Foreskin keratinocyte (primary cell): ENCODE measurements at places on chromosomes 4 and X. TPM values are rescaled to one million over a fixed set of nuclear protein-coding genes. Genes with fewer than 3 reads are reported as not detected.

Gene TMEM47
- 0.03 and 0.04 TPM in 2 replicates for total RNA-seq

Gene MAGEA6
- total RNA-seq, result not detected in 2 replicates

Gene ZNF141
- 6.3 and 7.2 TPM in 2 replicates for total RNA-seq

Gene SLBP
- 77.9 and 80.3 TPM in 2 replicates for total RNA-seq

Gene PALLD
- total RNA-seq, result 166 and 202 TPM in 2 replicates

Gene PRSS12
- total RNA-seq, result 19.4 and 22.8 TPM in 2 replicates

Gene BMP3
- total RNA-seq, result not detected in 2 replicates

Gene SPANXD
- total RNA-seq, result not detected in 2 replicates

Gene S100P
- 1.1 TPM in 1 of 2 replicates, not detected in the other for total RNA-seq

Gene ABLIM2
- 0.39 and 0.85 TPM in 2 replicates for total RNA-seq

Gene TENM3
- 24.5 and 30.1 TPM in 2 replicates for total RNA-seq

Gene ZNF732
- total RNA-seq, result 5.6 and 5.8 TPM in 2 replicates

Gene NSG1
- total RNA-seq, result 20.2 and 28.1 TPM in 2 replicates

Gene JCHAIN
- total RNA-seq, result not detected in 2 replicates

Gene FGFR3
- total RNA-seq, result 26.1 and 40.6 TPM in 2 replicates

Gene MUC7
- not detected in 2 replicates for total RNA-seq

Gene INTS6L
- total RNA-seq, result 6.0 and 6.5 TPM in 2 replicates

Gene BGN
- 0.07 and 0.48 TPM in 2 replicates for total RNA-seq

Gene CPLX1
- total RNA-seq, result 0.07 and 0.10 TPM in 2 replicates

Gene ZNF711
- 2.8 and 3.0 TPM in 2 replicates for total RNA-seq

Gene CYBB
- total RNA-seq, result 0.03 TPM in 1 of 2 replicates, not detected in the other

Gene NPY5R
- total RNA-seq, result not detected in 2 replicates

Gene RXFP1
- total RNA-seq, result not detected in 2 replicates

Gene MSANTD1
- total RNA-seq, result 0.07 TPM in 2 replicates

Gene HS3ST1
- 7.1 and 8.5 TPM in 2 replicates for total RNA-seq

Gene HTN1
- total RNA-seq, result not detected in 2 replicates

Gene MAB21L2
- total RNA-seq, result not detected in 2 replicates

Gene RTL9
- total RNA-seq, result 0.07 and 0.11 TPM in 2 replicates

Gene AFF2
- 0.03 and 0.04 TPM in 2 replicates for total RNA-seq

Gene DDIT4L
- total RNA-seq, result 1.3 TPM in 2 replicates

Gene CACNA1F
- total RNA-seq, result not detected in 2 replicates

Gene TIGD4
- 0.03 and 0.18 TPM in 2 replicates for total RNA-seq

Gene GAGE1
- total RNA-seq, result not detected in 2 replicates

Gene F8A1
- 8.1 and 8.5 TPM in 2 replicates for total RNA-seq

Gene TMEM271
- not detected in 2 replicates for total RNA-seq

Gene ARMCX5
- total RNA-seq, result 7.7 and 11.1 TPM in 2 replicates

Gene PAGE2
- total RNA-seq, result not detected in 2 replicates

Gene MAGEB1
- total RNA-seq, result not detected in 2 replicates

Gene PDE5A
- 5.4 and 7.9 TPM in 2 replicates for total RNA-seq

Gene UGT2B17
- total RNA-seq, result not detected in 2 replicates

Gene FAM53A
- total RNA-seq, result 0.74 and 1.3 TPM in 2 replicates

Gene SSX2B
- total RNA-seq, result not detected in 2 replicates

Gene CFAP47
- total RNA-seq, result not detected in 2 replicates

Gene PCYT1B
- 2.2 and 4.6 TPM in 2 replicates for total RNA-seq

Gene EDA
- total RNA-seq, result 1.1 and 1.4 TPM in 2 replicates

Gene PAGE5
- total RNA-seq, result not detected in 2 replicates

Gene KDM6A
- total RNA-seq, result 31.2 and 32.3 TPM in 2 replicates

Gene SLITRK2
- total RNA-seq, result not detected in 2 replicates

Gene DTHD1
- total RNA-seq, result not detected in 2 replicates

Gene CFAP99
- not detected in 2 replicates for total RNA-seq

Gene KANTR
- 2.3 TPM in 2 replicates for total RNA-seq

Gene GSX2
- total RNA-seq, result not detected in 2 replicates

Gene ZNF81
- total RNA-seq, result 3.9 and 5.3 TPM in 2 replicates
